ENCODE measurements at places on chromosomes 1 and 21. TPM values are rescaled to one million over a fixed set of nuclear protein-coding genes. Genes with fewer than 3 reads are reported as not detected.

Gene LHX8
- total RNA-seq = 9.4 TPM

Gene RRP1B
- 22.3 TPM for total RNA-seq

Gene APCS
- not detected for total RNA-seq

Gene GBP3
- total RNA-seq = 9.1 TPM

Gene TLCD4
- 43.7 TPM for total RNA-seq

Gene TMOD4
- 28.3 TPM for total RNA-seq

Gene RPE65
- total RNA-seq = not detected

Gene ACOT11
- 18.2 TPM for total RNA-seq

Gene DENND4B
- 31.1 TPM for total RNA-seq

Gene C1orf185
- not detected for total RNA-seq

Gene FAM43B
- total RNA-seq = not detected

Gene ARHGAP30
- total RNA-seq = 3.0 TPM

Gene PLPPR4
- total RNA-seq = 18.3 TPM

Gene PRR9
- total RNA-seq = not detected

Gene COP1
- total RNA-seq = 45.0 TPM

Gene DCDC2B
- total RNA-seq = not detected

Gene IVL
- 7.7 TPM for total RNA-seq

Gene MFAP2
- 31.6 TPM for total RNA-seq

Gene DISP3
- total RNA-seq = 0.31 TPM

Gene BMP8B
- 2.7 TPM for total RNA-seq

Gene HSD3B2
- total RNA-seq = not detected

Gene AADACL3
- not detected for total RNA-seq

Gene BACE2
- 43.2 TPM for total RNA-seq

Gene NECAP2
- total RNA-seq = 41.2 TPM

Gene OR2M3
- not detected for total RNA-seq

Gene TNFAIP8L2
- total RNA-seq = 2.7 TPM

Gene TTC22
- total RNA-seq = 8.7 TPM

Gene NDUFS2
- total RNA-seq = 174 TPM

Gene OR2L2
- total RNA-seq = not detected
